ENCODE measurements at places on chromosomes 6 and 20.

DNA sequence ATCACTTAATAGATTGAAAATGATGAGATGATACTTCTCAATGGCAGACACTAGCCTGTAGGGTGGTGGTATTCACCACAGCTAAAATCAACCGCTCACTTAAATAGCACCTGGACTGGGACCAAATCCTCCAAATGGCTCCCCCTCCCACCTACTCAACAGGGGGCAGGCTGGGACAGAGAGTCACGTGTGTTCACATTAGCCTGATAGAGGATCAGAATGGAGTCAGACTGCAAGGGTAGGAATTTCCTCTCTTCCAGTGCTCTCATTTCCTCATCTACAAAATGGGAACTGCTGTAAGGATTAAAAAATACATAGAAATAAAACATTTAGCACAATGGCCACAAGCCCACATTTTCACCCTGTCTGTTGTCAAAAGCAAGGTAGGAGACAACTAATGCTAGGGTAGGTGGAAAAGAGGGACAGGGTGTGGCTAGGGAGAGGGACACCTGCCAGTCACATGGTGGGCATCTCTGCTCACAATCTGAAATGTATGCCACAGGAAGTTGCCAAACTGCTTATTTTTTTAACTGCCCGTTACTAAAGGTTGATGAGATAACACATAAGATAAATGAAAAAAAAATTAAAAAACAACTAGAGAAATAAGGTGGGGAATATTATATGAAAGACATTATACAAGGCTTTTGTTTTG lies 55.3 kb downstream of the BACH2 start:
- DNase-seq = no peak

- DNase-seq = no peak
These were observed 1.2 kb downstream of the EYA2 start for GRCh38 chr20:46895906-46896242.

GRCh38 chr6:41568585-41569384 lies 22.6 kb downstream of the FOXP4 start:
- peak; percentile 65 for DNase-seq

- no peak for DNase-seq
These were observed 6.2 kb downstream of the CEP250 start for GRCh38 chr20:35461620-35462019.

- DNase-seq = no peak
These were observed 54.2 kb downstream of the RALY start for GRCh38 chr20:34047917-34048316.

DNA sequence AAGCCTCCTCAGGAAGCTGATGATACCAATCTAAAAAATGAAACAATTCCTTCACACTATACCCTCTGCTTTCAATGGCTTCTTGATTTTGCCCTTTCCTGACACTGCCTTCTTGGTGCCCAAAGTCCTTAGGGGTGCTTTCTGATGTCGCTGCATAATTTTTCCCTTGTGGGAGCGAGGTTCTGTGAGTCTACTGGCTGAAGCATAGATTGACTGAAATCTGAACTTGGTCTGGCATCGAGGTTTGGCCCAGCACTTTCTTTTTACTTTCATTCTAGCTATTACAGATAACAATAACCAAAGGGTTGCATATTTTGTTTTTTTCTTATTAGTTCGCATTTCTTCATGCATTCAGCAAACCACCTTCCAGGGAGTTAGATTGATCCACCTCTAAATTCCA lies 65.8 kb downstream of the E2F3 start:
- no peak for DNase-seq

DNA sequence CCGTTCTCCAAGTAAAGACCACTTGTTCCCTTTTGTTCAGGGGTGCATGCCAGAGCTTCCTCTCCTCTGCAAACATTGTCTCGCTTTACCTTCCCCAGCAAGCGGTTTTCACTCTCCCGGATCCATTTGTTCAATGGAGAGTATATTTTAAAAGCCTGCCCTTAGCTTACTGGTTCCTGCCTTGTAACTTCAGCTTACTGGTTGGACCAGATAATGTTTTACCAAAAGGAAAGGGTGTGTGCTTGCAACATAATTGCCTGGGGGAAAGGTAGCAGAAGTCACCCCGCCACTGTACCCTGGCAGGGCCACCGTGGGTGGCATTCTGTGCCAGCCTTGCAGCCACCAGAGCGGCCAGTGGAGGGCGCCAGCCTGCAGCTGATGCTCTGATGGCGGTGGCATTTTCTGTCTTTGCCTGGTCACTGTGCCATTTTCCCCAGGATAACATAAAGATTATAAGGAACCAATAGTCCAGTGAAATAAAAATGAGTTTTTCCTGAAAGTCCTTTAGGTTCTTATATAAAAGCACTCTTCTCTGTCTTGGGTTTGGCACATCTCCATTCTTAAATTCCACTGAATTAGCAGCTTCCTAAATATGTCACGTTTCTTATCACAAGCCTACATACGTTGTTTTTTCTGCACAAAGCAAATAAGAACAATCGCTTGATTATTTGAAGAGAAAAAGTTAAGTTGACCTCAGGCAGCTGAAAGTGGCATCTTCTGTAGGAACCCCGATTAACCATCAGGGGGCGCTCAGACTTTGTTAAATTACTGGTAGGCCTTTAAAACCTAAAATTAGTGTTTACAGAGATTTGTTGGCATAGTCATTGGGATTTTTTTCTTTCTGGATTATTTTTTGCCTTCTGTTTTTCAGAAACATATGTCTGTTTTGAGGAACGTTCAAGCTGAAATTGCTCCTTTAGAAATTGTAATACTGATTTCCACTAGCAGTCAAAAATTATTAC lies 67.4 kb upstream of the XRN2 start:
- peak; percentile 79 for DNase-seq

GRCh38 chr6:136169394-136170148 lies 80.5 kb downstream of the MTFR2 start:
- DNase-seq = no peak

GRCh38 chr20:58715391-58715800 lies 22.8 kb downstream of the NPEPL1 start:
- peak; percentile 29 for DNase-seq

- DNase-seq = no peak
These were observed 436.0 kb downstream of the PLCB1 start for GRCh38 chr20:8568075-8568474.

DNA sequence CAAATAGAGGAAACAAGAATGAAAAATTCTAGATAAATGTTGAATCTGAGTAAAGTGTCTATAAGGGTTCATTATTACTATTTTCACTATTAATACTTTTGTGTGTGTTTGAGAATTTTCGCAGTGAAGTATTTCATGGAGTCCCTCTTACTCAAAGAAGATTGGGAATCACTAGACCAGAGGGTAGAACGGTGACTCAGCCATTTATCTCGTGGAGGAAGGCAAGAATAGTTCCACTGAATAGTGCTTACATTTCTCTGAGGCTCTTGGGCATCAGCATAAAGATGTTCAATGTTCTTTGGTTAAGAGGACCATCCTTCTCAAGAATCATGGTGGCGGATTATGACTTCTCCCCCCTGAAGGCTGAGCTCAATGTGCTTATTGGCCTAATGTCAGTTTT lies 376.7 kb upstream of the ARID1B start:
- no peak for DNase-seq

DNA sequence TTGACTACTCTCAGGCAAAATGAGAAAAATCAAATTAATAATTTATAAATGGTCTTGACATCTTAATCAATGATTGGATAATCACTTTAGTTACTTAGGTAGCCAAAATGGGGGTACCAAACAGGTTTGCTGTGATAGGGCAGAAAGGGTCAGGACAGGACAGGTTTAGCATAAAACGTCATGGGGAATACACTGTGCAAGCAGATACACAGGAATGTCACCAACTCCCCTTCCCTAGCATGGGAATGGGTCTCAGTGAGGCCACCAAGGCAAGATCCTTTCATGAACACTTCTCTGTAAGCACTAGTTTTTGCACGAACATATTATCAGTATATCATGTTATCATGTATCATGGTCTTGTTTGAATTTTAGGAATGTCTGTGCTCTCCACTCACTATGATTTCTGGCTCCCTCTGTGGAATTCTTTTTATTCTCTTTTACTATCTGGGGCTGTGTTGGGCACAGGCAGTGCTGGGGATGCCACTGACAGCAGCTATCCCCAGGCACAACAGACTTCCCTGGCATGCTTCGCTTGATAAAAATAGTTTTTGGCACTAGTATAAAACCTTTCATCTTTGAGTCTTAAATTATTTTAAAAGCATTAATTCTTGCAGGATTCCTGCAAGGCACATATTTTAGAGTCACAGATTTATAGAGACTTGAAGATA lies 18.3 kb downstream of the PTCHD4 start:
- no peak for DNase-seq

DNA sequence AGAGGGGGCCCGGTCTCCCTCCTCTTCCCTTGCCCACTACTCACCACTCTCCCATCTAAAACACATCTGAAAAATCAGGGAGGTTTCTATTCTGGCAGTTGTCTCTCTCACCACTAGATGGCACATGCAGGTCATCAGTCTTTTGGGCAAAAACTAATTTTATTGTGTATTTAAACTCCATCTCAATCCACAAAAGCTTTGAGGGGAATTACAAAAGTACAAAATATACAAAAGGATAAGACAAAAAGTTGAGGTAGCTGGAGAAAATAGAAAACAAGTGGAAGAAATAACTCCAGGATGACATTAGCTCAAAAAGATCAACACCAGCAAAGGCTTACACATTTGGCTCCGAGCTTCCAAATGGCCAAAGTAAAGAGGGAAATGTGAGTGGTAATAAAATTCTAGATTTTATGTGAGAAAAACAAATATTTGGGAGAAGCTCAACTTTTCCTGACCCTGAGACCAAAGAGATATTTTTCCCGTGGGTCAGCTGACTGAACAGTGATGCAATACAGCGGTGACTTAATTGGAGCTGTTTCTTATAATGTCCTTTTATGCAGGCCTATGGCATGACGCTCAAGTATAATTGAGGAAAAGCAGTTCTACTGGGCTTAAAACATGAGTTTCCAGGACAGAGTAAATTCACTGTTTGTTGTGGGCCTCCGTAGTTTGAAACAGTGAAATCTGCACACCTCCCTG lies 79.8 kb upstream of the CHD6 start:
- DNase-seq = no peak

DNA sequence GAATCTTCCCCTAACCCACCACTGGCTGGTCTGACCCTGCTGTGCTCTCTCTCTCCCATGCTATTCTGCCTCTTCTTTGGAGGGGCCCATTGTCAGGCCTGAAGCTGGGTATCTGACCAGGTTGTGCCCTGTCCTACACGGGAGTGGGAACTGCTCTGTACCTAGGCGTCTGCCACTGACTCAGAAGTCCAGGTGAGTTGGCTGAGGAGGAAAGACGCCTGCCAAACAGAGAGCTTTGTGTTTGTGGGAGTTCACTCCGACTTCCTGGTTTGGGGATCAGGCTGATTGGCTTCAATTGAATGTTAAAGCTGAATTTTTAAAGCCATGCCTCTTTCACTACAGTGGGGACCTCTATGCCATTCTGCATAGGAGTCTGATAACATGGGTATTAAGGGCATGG lies 136.0 kb downstream of the CCDC170 start:
- DNase-seq = no peak

DNA sequence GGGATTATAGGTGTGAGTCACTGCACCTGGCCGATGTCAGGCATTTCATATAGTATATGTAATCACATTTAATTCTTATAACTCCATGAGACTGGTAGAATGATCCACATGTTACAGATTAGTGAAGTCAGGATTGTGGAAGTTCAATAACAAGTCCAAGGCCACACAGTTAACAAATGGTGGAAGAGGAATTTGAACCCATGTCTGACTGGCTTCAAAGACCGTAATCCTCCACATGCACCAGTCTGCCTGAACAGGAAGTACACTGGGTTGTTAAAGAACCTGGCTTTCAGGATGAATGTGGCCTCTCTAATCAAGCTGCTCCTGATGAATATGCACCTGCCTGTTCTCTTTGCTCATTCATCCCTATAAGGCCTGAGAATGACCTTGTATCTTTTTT lies 122.0 kb upstream of the HDAC2 start:
- no peak for DNase-seq

- peak; percentile 72 for DNase-seq
These were observed 9.7 kb downstream of the LINC00237 start for GRCh38 chr20:21096321-21097043.

- no peak for DNase-seq
These were observed 137.6 kb downstream of the AIG1 start for GRCh38 chr6:143198312-143198711.

DNA sequence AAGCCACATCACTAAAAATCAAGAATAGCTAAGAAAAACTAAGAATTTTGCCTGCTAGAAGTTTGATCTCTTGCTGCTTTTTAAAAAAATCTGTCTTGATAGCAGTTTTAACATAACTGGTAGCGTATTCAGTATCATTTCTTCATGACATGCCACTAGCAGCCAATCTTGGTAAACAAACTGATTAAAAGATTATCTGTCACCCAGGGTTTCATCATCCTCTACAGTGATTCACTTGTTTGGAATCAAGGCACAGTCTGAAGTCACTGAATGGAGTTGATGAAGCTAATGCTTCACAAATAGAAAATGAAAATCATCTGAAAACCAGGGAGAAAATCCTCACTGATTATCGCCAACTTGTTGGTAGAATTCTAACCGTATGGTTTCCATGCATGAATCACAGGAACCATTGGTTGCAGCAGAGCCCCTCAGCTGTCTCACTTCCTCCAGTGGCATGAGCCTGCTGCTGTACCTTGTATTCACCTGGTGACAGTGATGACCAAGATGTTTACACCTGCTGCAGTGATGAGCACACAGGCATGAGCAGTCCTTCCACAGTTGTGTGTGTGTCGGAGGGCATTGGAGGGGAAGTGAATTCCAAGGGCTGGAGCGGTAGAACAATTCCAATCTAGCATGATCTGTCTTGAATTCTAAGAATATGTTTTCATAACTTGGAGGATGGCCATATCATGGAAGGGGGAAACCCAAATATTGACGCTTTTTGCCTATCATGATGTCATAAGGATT lies 275.0 kb downstream of the KHDC1L start:
- no peak for DNase-seq

GRCh38 chr6:160859822-160860221 lies 131.7 kb upstream of the MAP3K4 start:
- DNase-seq = no peak

- DNase-seq = no peak
These were observed 20.7 kb upstream of the DST start for GRCh38 chr6:56663344-56663743.

DNA sequence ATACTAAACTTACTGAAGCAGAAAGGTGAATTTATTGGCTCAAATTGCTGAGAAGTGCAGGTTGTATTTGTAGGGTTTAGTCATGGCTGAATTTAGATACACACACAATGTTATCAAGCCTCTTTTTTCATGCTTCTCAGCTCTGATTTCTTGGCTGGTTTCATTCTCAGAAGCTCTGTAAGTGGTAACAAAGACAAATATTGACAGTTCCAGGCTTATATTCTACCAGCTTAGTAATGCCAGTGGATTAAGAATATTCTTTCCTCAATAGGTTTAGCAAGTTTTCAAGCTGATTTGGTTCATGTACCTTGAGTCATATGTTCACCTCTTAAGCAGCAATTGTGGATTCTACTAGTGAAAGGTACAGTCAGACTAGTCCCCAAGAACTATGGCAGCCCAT lies 52.1 kb upstream of the PKIB start:
- DNase-seq = no peak

Data from ecto neural progenitor cell (in vitro differentiated cells).